ENCODE measurements at places on chromosomes 2 and 18. TPM values are rescaled to one million over a fixed set of nuclear protein-coding genes. Genes with fewer than 3 reads are reported as not detected.

LYPD6B gene
- not detected for total RNA-seq

CENPA gene
- 21.1 TPM for total RNA-seq

TOGARAM2 gene
- not detected for total RNA-seq

CUL3 gene
- total RNA-seq = 58.8 TPM

LRATD1 gene
- total RNA-seq = not detected

NGEF gene
- not detected for total RNA-seq

CPS1 gene
- total RNA-seq = 0.65 TPM

INPP5D gene
- total RNA-seq = 24.7 TPM

SLC8A1 gene
- total RNA-seq = 5.2 TPM

DNAH7 gene
- total RNA-seq = under 0.01 TPM

ITGA4 gene
- 5.6 TPM for total RNA-seq

IL1A gene
- total RNA-seq = 2.9 TPM

DOCK10 gene
- 13.7 TPM for total RNA-seq

Data from epithelial cell of umbilical artery (primary cell).